SJSA1 (cell line): ENCODE measurements at places on chromosomes 2 and 18. TPM values are rescaled to one million over a fixed set of nuclear protein-coding genes. Genes with fewer than 3 reads are reported as not detected.

Gene CCDC138
- total RNA-seq: 16.6 and 17.1 TPM in 2 replicates

Gene CFC1B
- not detected in 2 replicates for total RNA-seq

Gene GPR75
- total RNA-seq: 1.5 and 2.3 TPM in 2 replicates

DNA sequence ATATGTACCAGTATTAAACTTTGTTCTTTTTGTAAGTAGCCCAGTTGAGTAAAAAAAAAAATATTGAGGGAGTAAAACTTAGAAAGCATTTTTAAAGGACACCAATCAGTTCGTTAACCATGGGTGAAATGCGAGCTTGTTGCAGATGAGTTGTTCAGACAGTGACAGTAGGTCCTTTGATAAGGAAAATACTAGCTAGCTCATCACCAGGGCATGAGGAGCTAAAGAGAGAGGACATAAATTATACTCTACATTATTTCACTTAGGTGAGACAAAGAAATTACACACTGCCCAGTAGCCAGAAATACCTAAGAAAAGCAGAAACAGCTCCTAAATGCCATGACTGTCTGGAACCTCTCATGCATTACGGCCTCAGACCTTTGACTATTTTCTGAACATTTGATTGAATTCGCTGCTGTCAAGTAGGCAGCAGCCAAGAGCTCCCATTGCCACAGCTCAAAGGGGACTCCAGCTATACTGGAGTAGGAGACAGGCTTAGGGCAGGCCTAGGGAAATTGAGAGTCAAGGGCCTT, 2.6 kb upstream of the HNRNPLL start:
- DNase-seq: no peak

Gene HOXD9
- 1.8 TPM in 2 replicates for total RNA-seq

Gene SLC19A3
- total RNA-seq: not detected in 2 replicates

GRCh38 chr2:6841537-6842287, 24.0 kb downstream of the CMPK2 start:
- DNase-seq: no peak

GRCh38 chr2:45005261-45006002, 3.8 kb downstream of the SIX2 start:
- no peak for DNase-seq

DNA sequence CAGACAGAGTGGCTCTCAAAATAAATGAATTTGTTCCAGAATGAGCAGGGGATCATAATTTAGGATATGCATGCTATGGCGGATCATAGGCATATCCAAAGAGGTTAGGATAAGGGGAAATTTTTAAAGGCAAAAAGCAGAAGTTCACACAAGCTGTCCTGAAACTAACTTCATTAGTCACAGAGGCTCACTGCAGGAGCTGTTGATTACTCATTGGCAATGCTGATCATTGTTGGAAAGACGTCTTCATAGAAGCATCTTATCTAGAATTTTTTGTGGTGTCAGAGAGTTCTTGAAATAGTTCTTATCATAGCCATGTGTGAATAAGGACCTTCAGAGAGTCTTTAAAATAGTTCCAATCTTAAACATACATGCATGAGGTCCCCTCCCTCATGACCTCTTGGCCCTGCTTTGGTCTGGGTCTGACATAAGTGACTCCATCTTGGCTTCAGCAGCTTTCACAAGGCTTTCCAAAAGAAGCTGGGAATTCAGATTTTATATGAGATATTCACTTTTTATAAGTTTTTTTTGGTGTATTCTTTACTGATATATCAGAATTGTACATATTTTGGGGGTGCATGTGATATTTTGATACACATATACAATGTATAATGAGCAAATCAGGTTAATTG, 7.5 kb upstream of the CCDC195 start:
- DNase-seq: no peak

GRCh38 chr2:74458132-74458937, at the start of gene WBP1:
Gene WBP1, plus strand, starts transcription at chr2:74458438. Its CDS starts 165 bp downstream, at chr2:74458603.
- DNase-seq: peak; percentile 99

DNA sequence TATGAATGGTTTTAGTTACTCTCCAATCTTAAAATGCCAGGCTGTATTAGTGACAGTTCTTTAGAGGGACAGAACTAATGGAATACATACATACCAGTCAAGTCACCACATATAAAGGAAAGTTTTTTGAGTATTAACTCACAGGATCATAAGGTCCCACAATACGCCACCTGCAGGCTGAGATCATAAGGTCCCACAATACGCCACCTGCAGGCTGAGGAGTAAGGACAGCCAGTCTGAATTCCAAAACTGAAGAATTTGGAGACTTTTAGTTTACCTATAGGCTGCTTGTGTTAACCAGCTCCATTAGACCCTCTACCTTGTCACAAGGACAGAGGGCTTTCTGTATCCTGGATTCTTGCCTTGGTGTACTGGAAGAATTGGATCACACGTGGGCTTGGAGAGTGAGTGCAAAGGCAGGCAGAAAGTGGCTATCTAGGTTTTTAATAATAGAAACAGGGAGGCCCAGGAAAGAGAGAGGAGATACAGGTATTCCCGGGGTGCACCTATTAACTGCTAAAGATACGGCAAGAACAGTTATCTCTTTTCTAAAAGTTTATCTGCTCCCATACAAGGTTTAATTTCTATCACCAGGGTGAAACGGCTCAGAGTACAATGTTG, 234.9 kb upstream of the CYRIA start:
- no peak for DNase-seq

Gene LHCGR
- total RNA-seq: not detected in 2 replicates

Gene IHH
- total RNA-seq: 0.05 TPM in 1 of 2 replicates, not detected in the other

- DNase-seq: no peak
Observed at GRCh38 chr18:41009926-41010325, 945.1 kb upstream of the PIK3C3 start.

- DNase-seq: no peak
Observed at GRCh38 chr18:67954594-67954993, 438.1 kb upstream of the DSEL start.

GRCh38 chr18:79601234-79601633, 78.4 kb upstream of the CTDP1 start:
- DNase-seq: no peak

DNA sequence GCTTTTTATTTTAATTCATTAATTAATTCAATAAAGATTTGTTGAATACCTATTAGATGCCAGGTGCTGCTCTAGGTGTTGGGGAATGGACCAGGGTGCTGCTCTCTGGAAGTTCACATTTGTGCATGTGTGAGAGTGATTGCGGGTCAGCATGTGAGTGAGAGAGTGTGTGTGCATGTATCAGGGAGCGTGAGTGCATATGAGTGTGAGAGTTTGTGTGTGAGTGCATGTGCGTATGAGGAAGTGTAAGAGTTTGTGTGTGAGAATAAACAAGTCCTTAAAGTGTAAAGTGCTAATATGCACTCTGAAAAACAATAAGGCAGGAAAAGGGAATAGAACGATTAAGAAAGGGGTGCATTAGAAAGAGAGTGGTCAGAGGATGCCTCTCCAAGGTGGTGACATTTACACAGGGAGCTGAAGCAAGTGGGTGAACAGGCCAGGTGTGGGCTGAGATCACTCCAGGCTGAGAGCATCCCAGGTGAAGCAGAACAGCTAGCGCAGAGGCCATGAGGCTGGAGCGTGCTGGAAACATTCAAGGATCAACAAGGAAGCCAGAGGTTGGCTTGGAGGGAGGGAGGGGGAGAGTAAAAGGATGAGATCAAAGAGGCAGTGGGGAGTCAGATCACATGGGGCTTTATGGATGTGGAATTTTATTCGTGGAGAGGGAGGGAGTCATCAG, 50.5 kb upstream of the SLC1A4 start:
- DNase-seq: no peak

GRCh38 chr2:108935271-108935741, 53.7 kb downstream of the EDAR start:
- DNase-seq: no peak

DNA sequence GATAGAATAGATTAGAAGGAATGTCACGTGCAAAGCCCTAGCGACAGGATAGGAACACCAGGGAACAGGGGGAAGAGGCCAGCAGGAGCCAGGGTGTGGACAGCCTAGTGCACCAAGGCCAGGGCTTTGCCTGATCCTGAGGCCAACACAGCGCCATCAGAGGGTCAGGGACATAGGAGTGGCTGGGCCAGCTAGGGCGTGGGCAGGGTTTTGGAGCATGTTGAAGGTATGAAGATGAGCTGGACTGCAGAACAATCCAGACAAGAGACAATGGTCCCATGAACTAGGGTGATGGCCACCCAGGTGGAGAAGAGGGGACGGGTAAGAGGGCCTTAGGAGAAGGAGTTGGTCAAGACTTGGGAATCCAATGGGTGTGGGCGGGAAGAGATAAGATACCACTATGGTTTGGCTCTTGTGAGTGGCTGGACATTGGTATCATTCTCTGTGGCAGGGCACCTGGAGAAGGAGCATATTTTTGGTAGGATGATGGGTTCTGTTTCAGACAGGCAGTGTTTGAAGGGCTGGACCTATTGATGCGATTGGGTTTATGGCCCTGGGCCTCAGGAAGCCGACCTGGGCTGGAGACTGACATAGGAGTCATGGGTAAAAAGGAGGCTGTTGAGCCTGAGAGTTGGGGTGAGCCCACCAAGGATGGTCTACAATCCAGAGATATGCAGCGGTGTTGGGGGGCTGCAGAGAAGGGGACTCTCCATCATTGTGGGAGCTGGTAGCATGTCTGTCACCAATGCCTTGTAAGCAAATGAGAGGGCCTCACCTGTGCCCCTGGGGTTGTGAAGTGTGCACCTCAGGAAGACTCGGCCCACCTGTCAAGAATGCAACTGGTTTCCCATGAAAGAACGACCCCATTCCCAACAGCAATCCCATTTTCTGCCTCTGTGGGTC, 2.0 kb upstream of the HS1BP3 start:
- DNase-seq: no peak

DNA sequence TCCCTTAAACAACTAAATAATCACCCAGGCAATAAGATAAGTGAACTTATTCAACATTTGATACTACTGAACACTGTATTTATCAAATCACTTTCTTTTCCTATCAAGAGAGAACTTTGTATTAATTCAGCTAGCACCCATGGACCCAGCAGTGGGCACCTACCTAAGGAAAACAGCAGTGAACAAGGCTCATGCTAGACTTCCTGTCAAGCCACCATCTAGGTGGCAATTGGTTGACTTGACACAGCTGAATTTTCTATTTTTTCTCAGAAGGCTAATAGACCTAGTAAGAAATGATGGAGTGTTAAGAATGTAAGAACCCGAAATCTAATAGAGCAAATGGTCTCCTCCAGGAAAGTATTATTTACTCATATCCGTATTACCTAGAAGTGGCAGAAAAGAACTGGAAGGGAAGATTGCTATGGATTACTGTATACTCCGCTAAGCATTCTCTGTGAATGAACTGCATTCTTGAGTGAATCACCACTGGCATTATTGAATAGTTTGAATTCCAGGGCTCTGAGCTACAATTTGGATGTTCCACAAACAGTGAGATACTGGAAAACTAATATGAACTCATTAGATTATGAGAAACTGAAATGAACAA, 988.2 kb upstream of the CDH2 start:
- DNase-seq: peak; percentile 91

DNA sequence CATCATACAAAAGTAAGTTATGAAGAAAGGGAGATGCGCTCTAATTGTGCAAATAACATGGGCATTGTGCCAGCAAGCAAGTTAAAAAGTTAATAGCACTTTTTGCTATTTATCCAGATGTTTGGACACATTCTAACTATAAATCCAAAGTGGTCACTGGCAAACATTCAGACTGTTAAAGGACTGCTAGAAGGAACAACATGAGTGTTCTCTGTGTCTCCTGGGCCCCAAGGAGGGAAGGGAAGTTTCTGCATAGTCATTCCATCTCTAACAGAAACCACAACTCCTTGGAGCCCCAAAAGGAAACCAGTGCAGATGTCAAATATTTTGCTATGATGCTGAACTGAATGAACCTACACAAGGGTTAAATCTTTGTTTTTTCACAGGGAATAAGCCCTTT, 213.3 kb upstream of the HNRNPA3 start:
- DNase-seq: no peak

GRCh38 chr2:127661949-127662510, 13.3 kb downstream of the LIMS2 start:
- no peak for DNase-seq
